ENCODE measurements at places on chromosomes 11 and 22.

DNA sequence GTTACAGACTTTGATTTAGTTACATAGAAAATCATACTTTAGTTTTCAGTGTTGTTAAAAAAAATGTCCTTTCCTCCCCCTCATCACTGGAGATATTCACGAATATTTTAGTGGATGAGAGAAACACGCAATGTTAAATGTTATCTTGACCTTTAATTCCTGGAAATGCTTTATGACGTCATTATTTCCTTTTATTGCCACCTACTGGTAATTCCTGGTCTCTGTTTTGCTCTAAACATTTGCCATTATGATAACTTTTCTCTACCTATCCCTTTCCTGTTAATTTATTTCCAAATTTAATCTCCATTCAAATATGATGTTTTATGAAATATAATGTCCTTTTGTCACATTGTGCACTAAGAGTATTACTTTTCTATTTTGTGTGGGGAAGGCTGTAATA is 770.6 kb downstream of the FAM181B start:
- no peak for DNase-seq

- no peak for DNase-seq
Observed at GRCh38 chr22:38981992-38982927, at the start of gene APOBEC3B. Gene APOBEC3B, plus strand, starts transcription at chr22:38982347. Its CDS starts 107 bp downstream, at chr22:38982454.

GRCh38 chr22:44032126-44032730 is 8.1 kb downstream of the PARVB start:
- no peak for DNase-seq

DNA sequence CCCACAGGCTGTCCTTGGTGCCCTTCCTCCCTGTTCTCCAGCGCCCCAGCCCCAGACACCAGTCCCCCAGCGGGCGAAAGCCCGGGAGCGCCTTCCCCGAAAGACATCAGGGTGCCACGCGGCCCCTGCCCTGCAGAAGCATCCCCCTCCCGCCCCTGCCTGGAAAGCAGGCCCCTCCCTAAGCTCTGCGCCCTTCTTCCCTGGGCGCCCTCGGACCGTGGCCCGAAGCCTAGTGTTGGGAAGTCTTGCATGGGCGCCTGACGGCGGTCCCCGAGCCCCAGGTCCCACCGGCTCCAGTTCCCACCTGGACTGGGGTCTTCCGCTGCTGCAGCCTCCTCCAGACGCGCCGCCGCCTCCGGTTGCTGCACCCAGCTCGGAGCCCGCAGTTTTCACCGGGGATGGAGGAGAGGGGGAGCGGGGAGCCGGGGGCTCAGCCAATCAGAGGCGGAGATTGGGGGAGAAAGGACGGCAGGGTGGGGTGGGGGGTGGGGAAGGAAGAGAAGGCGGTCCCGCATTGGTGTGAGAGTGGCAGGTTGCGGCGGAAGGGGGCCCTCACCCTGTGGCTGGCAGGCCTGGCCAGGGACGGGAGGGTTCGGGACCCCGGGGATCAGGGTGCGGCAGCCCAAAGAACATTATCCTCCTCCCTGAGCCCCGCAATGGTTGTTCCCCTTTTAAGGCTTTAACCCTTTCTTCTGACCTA is at the start of gene THY1:
Gene THY1 (minus strand): TSS at position 364 of the 700 bp plus-strand sequence. CDS start 2,267 bp downstream, outside the sequence.
- no peak for DNase-seq

GRCh38 chr11:72705442-72706365 is 31.5 kb upstream of the PDE2A start:
- DNase-seq: no peak

- DNase-seq: no peak
Observed at GRCh38 chr11:120940160-120940848, 83.6 kb upstream of the TBCEL start.

DNA sequence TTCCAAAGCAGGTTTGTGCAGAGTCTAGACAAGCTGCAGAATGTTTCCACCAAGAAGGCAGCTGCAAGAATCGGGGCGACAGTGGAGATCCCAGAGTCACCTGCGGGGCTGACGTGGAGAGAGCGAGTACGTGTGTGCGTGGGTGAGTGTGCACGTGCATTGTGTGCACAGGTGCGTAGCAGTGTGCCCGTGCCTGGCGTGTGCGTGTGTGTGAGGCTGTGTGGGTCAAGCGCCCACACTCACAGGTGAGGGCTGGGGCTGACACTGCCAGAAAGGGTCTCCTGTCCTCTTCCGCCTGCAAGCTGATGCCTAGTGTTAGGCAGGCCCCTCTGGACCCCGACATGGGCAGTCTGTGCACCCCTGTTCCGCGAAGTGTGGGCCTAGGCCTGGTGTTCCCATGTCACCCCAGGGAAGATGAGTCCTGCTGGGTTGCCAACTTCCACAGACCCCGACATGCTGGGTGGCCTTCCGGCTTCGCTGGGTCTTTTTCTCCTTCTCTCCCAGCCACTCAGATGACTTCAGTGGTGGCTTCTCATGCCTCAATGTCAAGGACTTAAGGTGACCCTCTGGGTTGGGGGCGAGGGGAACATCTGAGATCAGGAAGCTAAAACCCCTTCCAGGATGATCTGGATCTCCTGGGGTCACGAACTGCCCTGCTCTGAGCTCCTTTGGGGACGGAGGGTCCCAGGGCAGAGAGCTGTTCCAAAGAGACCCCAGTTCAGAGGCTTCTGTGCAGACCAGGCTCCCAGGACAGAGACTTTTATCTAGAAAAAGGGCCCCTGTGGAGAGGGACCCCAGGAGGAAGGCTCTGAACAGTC is 10.4 kb upstream of the SYT8 start:
- no peak for DNase-seq

- DNase-seq: no peak
Observed at GRCh38 chr11:3932698-3933097, 77.2 kb downstream of the STIM1 start.

DNA sequence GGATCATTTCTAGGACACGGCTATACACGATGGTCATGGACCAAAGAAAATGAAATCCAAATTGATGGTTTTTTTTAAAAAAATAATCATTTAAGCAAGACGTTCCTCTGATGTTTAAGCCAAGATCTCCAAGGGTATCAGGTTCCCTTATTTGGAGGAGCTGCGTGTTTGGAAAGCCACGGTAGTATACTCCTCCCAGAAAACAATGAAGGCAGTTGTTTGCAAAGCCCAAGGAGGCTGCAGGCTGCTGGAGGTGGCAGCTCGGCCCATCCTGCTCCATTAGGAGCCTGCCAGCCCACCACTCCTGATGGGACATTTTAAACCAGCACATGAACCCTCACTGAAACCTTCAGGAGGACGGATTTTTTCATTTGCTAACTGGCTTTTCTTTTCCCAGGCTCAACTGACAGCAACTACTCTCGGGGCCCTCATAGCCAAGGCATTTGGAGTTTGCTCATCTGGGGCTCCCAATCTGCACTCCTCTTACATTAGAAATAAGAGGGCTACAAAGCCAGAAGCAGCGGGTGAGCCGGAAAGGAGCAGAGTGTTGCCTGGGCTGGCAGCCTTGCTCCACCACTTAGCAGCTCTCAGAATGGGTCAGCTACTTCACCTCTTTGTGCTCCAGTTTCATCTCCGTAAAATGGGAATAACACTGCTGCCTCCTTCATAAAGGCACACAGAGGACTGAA is 58.4 kb downstream of the ABTB2 start:
- no peak for DNase-seq

GRCh38 chr22:37741312-37741795 is 44.5 kb downstream of the TRIOBP start:
- no peak for DNase-seq

- no peak for DNase-seq
Observed at GRCh38 chr11:30395751-30396150, 72.8 kb downstream of the ARL14EP start.

GRCh38 chr11:15222777-15223176 is 108.1 kb downstream of the INSC start:
- no peak for DNase-seq

DNA sequence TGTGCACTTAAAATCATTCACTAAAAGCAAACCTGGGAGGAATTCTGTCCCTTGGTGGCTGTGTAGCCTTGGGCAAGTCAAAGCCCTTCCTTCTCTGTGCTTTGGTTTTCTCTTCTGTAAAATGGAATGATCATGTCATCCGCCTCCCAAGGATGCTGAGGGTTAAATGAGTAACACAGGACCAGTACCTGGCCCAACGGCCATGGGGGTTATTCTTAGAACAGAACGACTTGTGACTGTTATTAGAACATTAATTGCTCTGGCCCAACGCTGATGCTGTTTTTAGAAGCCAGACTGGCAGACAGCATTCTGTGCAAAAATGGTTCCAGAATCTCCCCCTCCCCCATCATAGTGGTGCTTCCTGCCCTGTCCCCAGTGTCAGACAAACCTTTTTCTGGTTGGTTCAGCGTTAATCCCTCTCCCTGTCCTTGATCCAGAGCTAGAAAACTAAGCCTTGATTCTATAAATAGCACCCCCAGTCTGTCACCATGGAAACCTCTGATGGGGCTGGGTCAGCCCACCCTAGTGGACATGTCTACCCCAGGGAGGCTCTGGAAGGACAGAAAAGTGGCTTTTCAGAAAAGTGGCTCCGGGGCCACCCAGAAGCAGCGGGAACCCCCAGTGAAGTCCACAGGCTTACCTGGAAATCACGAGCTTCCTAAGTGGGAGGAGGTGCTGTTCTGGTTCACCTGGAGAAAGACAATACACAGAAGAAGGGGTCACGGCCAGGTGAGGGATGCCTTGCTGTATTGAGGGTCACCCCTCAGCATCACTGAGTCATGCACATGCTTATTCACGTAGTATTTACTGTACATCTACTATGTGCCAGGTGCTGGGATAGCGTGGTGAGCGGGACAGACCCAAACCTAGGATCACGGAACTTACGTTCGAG is 15.5 kb upstream of the TFIP11 start:
- DNase-seq: no peak

DNA sequence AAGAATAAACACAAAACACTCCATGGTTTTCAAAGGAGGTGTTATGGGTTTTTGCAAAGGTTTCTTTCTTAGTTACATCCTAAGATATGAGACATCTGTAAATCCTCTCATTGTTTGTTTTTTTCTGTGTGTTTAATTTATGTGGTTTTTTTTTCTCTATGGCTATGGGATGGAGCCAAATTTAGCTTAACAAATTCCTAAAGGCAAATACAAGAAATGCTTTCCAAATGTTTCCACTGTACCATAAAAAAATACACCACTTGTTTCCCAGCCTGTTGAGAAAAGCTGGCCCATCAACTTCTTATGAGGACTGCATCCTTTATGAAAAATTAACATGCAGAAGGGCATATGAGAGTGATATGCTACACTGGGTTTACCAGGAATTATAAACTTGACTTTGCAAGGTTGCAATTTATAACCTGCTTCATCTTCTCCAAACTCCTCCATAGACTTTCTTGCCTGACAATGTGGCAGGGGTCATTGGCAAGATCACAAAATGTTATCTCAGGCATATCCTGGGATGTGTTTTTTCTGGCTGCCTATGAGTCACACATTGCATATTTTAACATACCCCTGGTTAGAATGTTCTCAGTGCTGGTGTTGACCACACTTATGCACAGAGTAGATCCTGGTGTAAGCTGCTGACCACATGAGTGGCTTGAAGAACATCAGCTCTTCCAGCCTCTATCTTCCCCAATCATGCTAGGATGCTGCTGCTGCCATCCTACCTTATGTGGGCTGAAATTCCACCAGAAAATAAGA is 137.6 kb upstream of the TTC12 start:
- DNase-seq: no peak

DNA sequence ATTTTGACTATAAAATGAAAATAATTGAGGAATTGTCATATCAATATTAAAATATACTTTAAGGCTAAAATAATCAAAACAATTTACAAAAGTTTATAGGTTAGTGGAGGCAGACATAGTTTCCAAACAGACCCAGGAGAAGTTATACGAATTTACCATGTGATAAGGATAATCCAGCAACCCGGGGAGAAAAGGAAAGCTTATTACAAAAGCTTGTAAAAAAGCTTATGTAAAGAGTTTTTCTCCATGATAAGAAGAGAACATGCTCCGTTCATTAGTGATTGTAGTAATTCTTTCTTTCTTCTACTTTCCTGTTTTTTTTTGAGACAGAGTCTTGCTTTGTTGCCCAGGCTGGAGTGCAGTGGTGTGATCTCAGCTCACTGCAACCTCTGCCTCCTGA is 79.0 kb downstream of the ATXN10 start:
- no peak for DNase-seq

DNA sequence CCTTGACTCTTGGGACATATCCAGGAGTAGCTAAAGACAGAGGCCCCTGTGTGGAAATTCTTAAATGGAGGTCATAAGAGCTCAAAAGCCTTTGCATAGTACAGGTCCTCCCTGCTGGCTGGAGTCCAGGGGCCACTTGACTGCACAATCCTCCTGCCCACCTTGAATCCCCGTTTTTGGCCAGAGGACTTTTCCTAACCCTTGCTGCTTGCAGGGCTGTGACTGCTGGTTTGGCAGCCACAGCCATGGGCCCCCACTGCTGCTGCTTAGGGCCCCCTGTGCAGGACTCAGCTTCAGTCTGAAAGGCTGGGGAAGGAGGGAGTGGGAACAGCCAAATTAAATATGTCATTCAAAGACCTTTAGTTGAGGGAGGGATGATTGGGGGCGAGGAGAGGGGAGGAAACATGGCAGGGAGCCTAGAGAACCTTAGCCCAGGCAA is 33.4 kb downstream of the ARHGAP1 start:
- DNase-seq: no peak

- no peak for DNase-seq
Observed at GRCh38 chr11:1830322-1831223, 4.2 kb upstream of the SYT8 start.

DNA sequence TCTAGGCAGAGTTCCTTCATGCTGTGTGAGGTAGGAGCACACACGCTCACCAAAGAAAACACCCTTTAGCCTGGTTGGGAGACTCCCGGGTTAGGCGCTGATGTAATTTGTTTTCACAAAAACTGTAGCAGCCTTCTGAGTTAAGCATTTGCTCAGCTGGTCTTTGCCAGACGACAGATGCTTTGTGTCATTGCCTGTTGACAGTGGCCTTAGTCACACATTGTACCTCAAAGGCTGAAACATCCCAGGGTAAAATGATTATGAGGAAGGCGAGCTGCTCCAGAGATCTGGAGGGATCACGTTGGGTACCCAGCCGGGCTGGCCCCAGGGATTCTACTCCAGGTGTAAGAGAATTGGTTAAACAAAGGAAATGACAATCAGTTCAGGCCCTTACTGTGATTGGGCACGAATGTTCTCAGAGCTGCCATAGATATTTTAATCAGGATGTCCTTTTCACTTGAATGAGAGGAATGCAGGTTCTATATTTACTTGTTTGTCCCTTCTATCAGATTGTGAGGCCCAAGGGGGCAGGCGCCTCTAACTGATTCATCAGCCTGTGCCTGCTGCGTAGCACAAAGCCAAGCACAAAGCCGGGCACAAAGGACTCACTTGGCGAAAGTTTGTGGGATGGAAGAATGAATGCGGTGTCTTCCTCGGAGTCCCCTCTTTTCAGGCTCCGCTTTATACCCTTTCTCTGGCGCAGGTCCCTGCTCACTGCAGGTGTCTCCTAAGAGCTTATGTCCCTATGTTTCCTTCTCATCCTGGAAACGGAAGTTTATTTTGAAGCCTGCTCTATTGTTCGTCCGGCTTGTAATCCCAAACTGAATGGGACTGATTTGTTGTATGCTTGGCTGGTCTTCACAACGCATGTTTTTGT is 47.1 kb downstream of the ADM start:
- DNase-seq: no peak

- no peak for DNase-seq
Observed at GRCh38 chr11:69106031-69106811, 49.5 kb upstream of the SMIM38 start.

GRCh38 chr11:764322-765024 is 12.8 kb downstream of the GATD1 start:
- no peak for DNase-seq

GRCh38 chr11:416757-417621 is 2.2 kb upstream of the SIGIRR start:
- DNase-seq: no peak

All from activated CD4-positive, CD25-positive, alpha-beta regulatory T cell (primary cell).